ENCODE measurements at places on chromosomes 2 and 18.

DNA sequence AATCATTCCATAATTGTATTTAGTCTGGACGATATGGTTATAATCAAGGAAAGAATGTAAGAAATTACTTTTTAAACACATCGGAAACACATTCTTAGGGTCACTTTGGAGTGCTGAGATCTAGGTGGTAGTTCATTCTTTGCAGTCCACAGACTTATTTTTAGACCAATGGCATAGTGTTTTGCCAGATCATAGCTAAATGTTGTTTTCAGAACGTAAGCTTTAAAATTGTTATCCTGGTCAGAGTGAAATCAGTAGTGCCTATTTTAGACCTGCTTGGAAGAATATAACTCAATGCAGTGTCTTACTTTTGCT is 4.3 kb downstream of the MYL12A start:
- DNase-seq = no peak

- DNase-seq = no peak
These were observed 4.3 kb upstream of the NAGK start for GRCh38 chr2:71064110-71064611.

GRCh38 chr2:74856004-74856578 is 22.2 kb downstream of the HK2 start:
- no peak for DNase-seq

DNA sequence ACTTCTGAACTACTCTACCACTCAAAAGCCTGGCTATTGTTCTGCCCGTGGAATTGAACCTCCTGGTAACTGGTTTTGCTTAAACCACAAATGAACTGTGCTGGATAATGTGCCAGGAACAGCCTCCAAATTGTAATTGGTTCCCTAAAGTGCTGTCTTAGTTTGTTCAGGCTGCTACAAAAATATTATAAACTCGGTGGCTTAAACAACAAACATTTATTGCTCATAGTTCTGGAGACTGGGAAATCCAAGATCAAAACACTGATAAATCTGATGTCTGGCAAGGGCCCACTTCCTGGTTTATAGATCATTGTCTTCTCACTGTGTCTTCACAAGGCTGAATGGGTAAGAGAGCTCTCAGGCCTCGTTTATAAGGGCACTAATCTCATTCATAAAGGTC is 149.2 kb upstream of the NCKAP5 start:
- DNase-seq = no peak

Measured in SHP77 treated with DMSO at 0.1 percent for 48 hours (cell line).